ENCODE measurements at places on chromosomes 12 and 14. TPM values are rescaled to one million over a fixed set of nuclear protein-coding genes. Genes with fewer than 3 reads are reported as not detected.

Gene GDF11
- total RNA-seq = 4.7 TPM

Gene NABP2
- total RNA-seq = 13.9 TPM

Gene GPR135
- 4.3 TPM for total RNA-seq

Gene TEX22
- 1.5 TPM for total RNA-seq

Gene PRB2
- total RNA-seq = not detected

Gene KRT7
- 1.4 TPM for total RNA-seq

Gene LACRT
- not detected for total RNA-seq

Gene RAB21
- total RNA-seq = 37.5 TPM

Gene TAS2R19
- 6.3 TPM for total RNA-seq

Gene LRTM2
- total RNA-seq = not detected

Gene MED6
- 19.7 TPM for total RNA-seq

Gene PNMA1
- total RNA-seq = 44.2 TPM

Gene DEGS2
- total RNA-seq = 0.16 TPM

Gene FBLN5
- 56.8 TPM for total RNA-seq

Gene FITM1
- total RNA-seq = not detected

Gene USP44
- 1.8 TPM for total RNA-seq

Gene OTOGL
- 0.16 TPM for total RNA-seq

Gene OAS1
- 7.8 TPM for total RNA-seq

Gene SDR9C7
- total RNA-seq = not detected

Gene CCDC38
- not detected for total RNA-seq

Gene SLCO1C1
- 0.25 TPM for total RNA-seq

Gene RFX4
- total RNA-seq = not detected

Gene ACTR10
- total RNA-seq = 92.7 TPM

Gene ACOT6
- total RNA-seq = not detected

Measured in fibroblast of the aortic adventitia (primary cell).